ENCODE measurements at places on chromosomes 3 and 15.

- DNase-seq = peak; percentile 44
These were observed 6.7 kb upstream of the CCR1 start for GRCh38 chr3:46214751-46215352.

DNA sequence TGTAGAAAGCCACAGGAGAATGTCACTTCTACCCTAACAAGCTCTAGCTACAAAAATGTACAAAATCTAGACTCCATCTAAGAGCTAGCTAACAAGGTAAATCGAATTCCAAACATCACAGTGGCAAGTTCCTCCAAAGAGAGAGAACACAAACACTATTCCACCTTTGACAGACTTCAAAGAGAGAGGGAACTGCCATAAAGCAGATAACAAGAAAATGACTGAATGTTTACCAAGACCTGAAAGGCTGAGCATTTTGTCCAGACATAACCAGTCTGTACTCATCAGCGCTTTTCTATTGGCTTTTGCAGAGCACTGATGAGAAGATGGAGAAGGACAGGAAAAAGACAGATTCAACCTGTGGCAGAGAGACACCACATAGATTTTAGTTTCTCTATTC, 1419.6 kb upstream of the ALCAM start:
- DNase-seq = no peak

GRCh38 chr3:193554811-193555210, at the start of gene ATP13A4:
TSS of gene ATP13A4 (minus strand) at chr3:193554895. CDS start at chr3:193554799, 96 bp downstream.
- peak; percentile 84 for DNase-seq

DNA sequence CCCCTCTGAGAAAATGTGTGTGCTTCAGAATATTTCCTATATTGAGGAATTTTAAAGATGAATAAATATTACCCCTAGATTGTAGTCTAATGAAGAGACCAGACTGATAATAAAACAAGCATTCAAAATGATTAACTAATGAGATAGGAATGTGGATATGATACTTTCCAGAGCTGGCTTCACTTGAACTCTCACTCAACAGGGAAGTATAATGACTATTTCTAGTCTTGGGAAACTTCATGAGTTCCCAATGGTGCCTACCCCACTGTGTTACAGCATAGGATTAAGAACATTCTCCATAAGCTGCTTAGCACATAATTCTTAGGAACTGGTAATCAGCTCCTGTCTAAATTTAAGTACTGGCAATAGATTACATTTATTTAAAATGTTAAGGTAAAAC, 261.5 kb upstream of the ZNF385D start:
- DNase-seq = no peak

All from Calu3 (cell line).